ENCODE measurements at places on chromosomes 12 and 14.

- DNase-seq, result no peak
These were observed 1822.4 kb upstream of the SEL1L start for GRCh38 chr14:83356080-83356479.

- no peak for DNase-seq
These were observed 28.7 kb downstream of the SLC41A2 start for GRCh38 chr12:104929368-104929767.

- DNase-seq, result no peak
These were observed 133.1 kb downstream of the PRIMA1 start for GRCh38 chr14:93655078-93655750.

DNA sequence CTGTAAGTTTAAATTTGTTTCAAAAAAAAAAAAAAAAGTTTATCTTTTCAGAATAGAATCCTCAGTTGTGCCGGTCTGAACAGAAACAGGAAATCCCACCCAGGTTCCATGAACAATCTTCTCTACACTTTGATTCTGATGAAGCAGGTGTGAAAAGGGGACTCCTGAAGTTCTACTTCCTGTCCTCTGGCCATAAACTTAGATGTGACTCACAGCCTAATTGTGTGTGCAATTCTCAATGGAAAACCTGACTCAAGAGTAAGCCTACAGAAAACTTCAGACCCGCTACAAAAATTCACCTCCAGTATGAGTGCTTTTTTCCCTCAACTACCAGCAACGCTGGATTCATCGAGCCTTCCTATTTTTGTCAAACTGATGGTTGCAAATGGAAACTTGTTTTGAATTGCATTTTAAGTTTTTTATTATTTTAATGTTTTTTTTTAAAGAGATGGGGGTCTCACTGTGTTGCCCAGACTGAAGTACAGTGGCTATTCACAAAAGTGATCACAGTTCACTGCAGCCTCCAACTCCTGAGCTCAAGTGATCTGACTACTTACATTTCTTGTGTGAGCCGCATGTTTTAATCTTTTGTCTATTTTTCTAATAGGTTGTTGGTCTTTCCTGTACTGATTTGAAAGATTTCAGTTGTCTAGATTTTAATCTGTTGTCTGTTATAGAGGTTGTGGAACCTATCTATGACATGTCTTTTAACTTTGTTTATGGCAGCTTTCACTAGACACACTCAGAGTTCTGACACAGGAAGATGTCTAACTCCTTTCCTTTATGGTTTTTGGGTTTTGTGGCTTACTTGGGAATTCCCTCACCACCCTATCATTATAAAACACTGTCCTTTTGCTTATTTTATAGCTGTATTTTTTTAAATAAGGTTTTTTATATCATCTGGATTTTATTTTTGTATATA lies 37.6 kb downstream of the ATG14 start:
- DNase-seq, result no peak

DNA sequence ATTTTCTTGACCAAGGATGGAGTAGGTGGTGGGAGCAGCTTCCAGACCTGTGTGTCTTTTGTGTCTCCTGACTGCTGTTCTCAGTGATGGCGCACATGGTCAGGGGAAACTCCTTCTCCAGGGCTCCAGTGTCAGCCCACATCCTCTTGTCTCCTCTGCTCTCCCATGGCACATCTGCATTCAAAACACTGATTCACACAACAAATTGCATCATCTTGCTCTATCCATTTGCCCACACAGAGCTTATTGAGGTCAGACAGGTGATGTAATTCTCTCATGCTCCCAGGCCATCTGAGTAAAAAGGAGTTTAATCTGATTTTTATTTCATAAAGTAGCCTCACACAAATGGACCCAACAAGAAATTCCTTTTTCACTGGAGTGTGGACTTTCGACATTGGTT lies 21.8 kb upstream of the TMEM132C start:
- DNase-seq, result no peak

All from activated T-cell treated with anti-CD3 and anti-CD28 coated beads, Interleukin-2, amount 50 U/mL, for 24 hours (primary cell).